NCI-H2029 (cell line): ENCODE measurements at places on chromosomes 5 and 9.

GRCh38 chr5:149823375-149823774, 93.3 kb downstream of the PPARGC1B start:
- no peak for DNase-seq

- DNase-seq = peak; percentile 59
Measured at GRCh38 chr5:107670087-107670931, 428 bp downstream of the EFNA5 start.

GRCh38 chr9:72952914-72953313, at the start of gene ALDH1A1:
TSS of gene ALDH1A1 (minus strand) at chr9:72953053. CDS start at chr9:72953000, 53 bp downstream.
- DNase-seq = peak; percentile 53

DNA sequence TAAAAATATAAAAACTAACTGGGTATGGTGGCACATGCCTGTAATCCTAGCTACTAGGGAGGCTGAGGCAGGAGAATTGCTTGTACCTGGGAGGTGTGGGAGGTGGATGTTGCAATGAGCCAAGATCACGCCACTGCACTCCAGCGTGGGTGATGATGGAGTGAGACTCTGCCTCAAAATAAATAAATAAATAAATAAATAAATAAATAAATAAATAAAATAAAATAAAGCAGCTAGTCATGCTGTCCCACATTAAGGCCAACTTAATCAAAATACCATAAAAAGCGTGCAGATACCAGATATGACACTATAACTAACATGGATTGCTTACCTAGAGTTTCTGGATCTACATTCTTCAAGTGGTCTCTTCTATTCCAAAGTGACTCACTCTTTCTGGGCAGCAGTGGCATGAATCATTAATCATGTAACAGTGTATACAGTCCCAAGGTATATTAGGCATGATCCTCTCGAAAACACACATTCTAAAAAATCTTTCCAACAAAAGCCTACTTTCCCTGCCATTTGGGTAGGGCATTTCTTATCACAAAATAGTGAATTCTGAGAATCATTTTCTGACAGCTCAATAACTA, 187.1 kb downstream of the ELAVL2 start:
- no peak for DNase-seq

GRCh38 chr9:82495884-82496777, 507.6 kb downstream of the SPATA31D1 start:
- DNase-seq = no peak

DNA sequence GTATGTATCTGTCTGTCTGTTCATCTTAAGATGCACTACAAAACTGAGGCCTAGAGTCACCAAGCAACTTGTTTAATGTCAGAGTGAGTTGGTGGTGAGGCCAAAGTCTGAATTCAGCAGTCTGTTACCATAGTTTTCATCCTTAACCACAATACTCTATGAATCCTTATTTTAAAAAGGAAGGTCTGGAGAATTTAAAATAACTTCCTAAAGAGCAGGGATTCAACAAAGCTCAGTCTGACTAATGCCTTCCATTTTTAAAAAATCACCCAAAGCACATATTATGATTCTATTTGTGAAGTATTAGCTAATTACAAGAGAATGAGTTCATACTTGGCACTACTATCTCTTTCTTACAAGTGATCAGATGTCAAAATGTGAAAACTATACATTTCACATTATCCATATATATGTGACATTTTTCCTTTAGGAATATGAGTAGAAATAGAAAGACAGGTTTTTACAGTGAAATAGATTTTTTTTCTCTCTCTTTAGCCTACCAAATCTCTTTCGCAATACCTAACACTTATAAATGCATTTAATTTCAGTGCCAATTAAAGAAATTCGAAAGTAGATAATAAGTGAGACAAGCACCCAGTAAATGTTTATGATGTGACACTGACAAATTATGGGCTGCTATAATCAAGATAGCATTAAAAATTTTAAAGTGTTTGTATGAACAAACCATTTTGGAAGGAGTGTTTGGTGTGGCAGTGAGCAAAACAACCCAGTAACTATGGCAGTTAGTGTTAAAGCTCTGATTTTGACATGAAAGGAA, 102.3 kb upstream of the CDKN2B start:
- DNase-seq = no peak

DNA sequence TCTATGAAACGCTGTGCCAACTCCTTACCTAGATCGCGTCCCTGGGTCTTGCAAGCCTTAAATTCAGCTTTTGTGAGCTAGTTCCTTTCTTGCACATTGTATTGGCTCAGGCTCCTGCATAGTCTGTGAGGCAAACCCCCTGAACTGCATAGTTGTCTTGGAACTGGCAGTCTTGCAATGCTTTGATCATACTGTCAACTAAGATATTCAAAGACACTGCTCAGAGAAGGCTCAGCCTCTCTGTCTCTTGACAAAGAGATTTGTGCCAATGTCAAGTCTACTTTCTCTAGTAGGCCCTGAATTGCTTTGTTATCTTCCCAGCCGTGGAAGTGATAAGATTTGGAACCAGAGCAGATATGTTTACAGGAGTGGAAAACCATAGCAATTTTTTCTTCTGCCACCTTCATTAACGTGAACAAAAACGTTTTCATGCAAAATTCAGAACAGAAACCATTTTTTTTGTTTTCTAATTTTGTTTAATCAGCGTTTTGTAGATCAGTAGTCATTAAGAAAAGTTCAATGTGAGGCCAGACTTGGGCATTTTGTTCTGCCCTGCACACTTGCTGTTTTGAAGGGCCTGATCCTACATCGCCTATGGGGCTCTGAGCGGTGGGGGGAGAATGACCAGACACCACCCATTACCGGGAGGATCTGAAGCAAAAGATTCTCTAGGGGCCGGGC, 27.6 kb upstream of the ENTREP1 start:
- DNase-seq = no peak

DNA sequence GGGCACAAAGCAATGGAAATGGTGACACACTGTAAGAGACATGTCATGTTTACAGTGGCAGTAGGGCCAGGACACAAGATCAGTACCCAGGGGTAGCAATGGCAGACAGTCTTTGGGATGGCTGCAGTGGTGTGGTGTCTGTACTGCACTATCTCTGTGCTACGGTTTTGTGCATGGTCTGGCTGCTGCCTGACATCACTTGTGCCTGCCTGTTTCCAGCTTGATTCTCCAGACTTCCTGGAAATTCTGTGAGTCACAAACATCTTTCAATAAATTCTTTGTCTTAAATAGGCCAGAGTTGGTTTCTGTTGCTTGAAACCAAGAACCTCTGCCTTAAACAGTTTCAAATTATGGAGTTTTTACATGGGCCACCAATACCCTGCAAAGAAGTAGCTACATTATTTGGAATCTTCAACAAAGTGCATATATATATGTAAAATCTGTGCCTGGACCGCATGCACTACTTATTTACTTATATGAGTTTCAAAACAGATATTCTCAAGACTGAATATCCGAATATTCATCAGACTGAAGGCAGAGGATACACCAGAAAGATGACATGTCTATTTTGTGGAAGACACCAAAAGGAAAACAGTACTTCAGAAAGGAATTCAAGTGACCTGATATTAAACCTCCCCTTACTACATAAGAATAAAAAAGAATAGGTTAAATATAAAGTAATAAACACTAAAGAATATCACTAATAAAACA, 188.1 kb downstream of the RFX3 start:
- no peak for DNase-seq

GRCh38 chr5:154058055-154059038, 19.6 kb downstream of the MFAP3 start:
- DNase-seq = peak; percentile 74

DNA sequence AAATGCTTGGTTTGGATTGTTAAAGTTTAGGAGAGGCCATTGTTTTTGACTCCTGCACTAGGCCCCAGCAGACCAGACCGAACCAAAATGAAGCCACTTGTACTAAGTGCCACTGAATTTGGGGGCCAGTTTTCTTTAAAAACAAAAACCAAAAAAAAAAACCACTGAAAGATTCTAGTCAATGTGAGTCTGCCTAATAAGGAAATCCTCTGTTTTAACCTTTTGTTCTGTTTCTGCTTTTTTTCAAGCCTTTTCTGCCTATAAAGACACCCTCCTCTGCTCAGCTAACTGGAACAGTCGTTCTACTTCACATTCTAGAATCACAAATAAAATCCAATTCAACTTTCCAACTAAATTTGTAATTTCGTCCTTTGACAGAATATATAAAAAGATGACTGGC, 64.9 kb downstream of the SERINC5 start:
- no peak for DNase-seq

GRCh38 chr5:67393211-67393610, 196.6 kb upstream of the CD180 start:
- DNase-seq = peak; percentile 14

DNA sequence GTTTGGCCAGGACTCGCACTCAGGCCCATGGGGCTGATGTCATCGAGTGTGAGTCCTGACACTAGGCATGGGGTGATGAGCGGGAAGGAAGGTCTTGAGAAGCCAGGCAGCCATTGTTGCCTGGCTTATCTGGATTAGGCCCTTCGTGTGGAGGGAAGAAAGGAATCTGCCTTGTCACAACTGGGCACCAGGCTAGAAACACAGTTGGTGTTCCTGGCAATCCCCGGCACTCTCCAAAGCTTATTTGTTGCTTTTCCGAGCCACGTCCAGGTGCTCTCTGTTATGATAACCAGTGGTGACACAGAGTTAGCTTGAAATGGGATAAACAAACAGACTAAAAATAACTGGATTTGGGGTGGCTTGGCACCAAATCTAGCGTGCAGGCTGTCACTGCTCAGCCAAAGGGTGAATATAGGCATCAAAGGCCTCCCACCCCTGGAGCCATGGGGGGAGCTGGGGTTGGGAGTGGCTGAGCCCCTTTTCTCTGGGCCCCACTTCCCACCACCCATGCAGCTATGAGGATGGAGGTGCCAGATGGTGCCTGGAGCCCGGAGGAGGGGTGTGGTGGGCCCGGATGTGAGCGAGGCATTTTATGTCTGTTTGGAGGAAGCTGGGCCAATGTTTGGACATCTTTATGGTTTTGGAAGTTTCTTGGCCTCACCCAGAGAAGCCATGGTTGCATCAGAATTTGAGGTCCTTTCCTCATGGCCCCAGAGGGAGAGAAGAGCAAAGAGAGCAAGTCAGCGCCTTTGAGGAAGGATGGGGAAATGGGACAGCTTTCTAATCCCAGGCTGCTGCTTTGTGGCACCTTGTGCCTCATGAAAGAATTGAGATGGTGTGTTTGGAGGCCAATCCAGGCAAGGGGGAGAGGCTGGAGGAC, 98.0 kb upstream of the PITX1 start:
- no peak for DNase-seq

DNA sequence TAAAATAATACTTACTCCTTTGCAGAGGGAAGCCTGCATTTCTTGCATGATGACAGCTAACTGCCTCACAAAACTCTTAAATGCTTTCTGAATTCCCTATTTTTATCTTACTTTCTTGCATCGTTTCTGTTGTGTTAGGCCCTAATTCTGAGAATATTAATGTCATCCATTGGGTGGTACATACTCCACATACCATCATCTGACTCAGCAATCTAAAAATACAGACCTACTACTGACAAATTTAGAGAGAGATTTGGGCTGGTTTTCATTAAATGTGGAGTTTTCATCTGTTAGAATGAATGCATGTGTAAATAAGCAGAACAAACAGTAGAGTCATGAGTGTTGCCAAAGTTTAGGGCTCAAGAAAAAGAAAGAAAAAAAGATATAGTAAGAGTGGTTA, 26.5 kb upstream of the KCNN2 start:
- DNase-seq = no peak

- DNase-seq = no peak
Measured at GRCh38 chr5:3993856-3994473, 398.3 kb downstream of the IRX1 start.

DNA sequence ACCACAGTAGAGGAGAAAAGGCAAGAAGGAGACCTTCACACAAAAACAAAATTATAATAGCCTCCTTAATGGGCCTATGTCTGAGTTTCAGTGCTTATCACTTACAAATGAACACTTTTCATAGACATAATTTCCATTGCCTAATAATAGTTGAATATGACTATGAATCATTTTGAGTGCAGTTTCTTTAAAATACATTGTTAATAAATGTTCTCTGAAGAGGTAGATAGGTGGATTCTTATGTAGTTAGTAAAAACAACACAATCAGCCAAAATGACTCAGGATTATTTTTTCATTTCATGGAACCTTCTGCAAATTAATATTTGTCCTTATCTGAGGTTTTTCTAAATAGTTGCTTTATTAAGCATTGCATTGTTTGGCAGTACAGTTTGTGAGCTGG, 45.6 kb downstream of the DAPK1 start:
- no peak for DNase-seq

GRCh38 chr5:54021431-54022164, 288.8 kb downstream of the ARL15 start:
- no peak for DNase-seq

DNA sequence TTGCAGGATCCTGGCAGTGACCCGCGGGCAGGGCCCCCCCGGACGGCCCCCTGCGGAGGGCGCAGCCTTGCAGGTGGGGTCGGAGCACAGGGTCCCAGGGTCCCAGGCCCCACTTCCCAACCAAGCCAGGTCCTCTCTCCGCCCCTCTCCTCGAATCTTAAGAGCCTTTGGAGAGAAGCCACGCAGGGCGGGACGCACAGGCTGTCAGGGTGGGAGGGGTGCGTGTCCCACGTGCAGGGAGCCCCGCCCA, 18.4 kb upstream of the EGFL7 start:
- DNase-seq = peak; percentile 66

GRCh38 chr5:661891-662750, 31.0 kb downstream of the TPPP start:
- no peak for DNase-seq

DNA sequence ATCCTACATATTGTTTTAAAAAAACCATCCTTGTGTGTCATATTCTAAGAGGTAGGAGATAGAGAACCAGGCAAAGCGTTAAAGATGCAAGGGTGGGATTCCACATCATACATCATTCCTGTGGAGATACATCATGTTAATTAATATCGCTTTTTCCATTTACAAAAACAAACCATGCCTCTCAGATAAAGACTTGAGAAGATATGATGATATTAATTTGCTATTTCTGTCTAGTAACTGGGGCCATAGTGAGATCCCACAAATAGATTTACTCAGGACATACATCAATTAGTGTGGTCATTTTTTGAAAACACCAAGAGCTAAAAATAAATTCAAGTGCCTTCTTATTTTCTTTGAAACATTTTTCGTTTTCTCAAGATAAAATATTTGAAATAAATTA, 165.4 kb upstream of the TARS1 start:
- no peak for DNase-seq

GRCh38 chr9:35951736-35952135, 6.2 kb downstream of the OR2S2 start:
- no peak for DNase-seq

GRCh38 chr9:90552317-90552716, 90.3 kb downstream of the DIRAS2 start:
- DNase-seq = no peak

- DNase-seq = peak; percentile 10
Measured at GRCh38 chr9:7984203-7984602, 184.6 kb upstream of the DMAC1 start.
